ENCODE measurements at places on chromosomes 5 and 9. TPM values are rescaled to one million over a fixed set of nuclear protein-coding genes. Genes with fewer than 3 reads are reported as not detected.

IFNK gene
- polyA plus RNA-seq, result not detected

PLEKHG4B gene
- polyA plus RNA-seq, result not detected

DTWD2 gene
- 0.99 TPM for polyA plus RNA-seq

FBXO4 gene
- polyA plus RNA-seq, result 4.3 TPM

PTPDC1 gene
- 4.3 TPM for polyA plus RNA-seq

IRX1 gene
- polyA plus RNA-seq, result not detected

CYLC2 gene
- not detected for polyA plus RNA-seq

SPINK6 gene
- polyA plus RNA-seq, result not detected

AGTPBP1 gene
- 2.8 TPM for polyA plus RNA-seq

All from endothelial cell of umbilical vein (primary cell).